Suppressor macrophage treated with lipopolysaccharide for 1 hour (primary cell): ENCODE measurements at places on chromosomes 3 and 15.

- DNase-seq = no peak
Measured at GRCh38 chr3:170889132-170889531, 19.1 kb upstream of the RPL22L1 start.

- DNase-seq = no peak
Measured at GRCh38 chr3:188747489-188747888, 424.3 kb upstream of the TPRG1 start.

GRCh38 chr15:85828874-85829273 is 34.1 kb upstream of the KLHL25 start:
- DNase-seq = no peak

DNA sequence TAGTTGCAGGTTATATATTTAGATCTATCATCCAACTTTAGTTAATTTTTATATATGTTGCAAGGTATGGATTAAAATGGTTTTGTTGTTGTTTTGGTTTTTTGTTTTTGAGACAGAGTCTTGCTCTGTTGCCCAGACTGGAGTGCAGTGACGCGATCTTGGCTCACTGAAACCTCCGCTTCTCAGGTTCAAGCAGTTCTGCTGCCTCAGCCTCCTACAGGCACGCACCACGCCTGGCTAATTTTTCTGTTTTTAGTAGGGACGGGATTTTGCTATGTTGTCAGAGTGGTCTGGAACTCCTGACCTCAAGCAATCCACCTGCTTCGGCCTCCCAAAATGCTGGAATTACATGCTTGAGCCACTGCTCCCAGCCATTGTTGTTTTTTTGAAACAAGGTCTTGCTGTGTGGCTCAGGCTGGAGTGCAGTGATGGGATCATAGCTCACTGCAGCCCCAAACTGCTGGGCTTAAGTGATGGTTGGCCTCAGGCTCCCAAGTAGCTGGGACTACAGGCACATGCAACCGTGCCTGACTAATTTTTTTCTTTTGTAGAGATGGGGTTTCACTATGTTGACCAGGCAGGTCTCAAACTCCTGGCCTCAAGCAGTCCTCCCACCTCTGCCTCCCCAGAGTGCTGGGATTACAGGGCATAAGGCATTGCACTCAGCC is 92.0 kb downstream of the ZNF609 start:
- DNase-seq = no peak

DNA sequence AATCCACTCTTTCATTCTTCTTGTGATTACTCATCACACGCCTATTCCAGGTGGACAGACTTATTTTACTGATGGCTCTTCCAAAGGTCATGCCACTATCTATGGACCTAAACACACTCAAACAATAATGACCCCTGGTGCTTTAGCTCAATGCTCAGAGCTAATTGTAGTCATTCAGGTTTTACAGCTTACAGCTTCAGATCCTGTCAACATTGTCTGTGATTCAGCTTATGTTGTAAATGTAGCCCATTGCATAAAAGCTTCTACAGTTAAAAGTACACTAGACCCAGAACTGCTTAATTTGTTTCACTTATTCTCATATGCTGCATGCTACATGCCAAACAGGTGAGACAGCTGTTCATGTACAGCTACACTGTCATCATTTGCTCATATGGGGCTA is 49.2 kb downstream of the LSM3 start:
- DNase-seq = no peak

DNA sequence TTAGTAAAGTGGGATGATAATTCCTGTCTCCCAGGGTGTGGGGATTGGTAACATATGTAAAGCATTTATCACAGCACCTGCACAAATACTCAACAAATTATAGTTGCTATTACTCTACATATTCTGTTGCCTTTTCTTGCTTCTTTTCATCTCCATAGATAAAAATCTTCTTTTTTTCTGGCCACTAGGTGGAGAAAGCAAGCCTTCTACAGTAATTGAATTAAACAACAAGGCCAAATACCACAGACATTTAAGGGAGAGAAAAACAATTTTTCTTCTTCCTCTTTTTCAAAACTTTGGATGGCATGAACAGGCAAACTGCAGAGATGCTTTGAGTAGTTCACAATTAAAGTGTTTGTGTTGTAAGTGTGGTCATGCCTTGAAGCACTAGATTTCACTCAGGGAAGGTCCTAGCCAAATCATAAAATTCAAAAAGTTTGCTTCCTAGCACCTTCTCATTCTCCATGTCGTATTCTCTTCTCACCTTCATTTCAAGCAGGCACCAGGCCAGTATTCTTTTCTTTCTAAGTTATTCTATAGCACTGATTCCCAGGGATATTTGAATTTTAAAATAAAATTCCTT is 493.4 kb upstream of the TGFBR2 start:
- peak; percentile 51 for DNase-seq

DNA sequence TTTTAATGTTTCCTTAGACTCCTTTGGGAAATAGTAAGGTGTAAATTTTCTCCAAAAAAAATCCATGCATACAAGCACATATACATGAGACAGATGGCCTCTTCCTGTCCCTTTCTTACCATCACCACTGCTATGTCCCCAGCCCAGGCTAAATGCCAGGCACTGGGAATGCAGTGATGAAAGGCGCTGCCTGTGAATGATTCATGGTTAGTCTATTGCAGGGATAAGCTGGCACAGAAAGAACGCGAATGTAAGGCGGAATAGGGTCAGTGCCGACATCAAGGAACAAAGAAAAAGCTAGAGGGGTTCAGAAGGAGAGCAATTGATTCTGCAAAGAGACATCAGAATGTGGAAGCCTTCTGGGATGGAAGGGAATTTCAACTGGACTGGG is 36.2 kb upstream of the CFAP161 start:
- no peak for DNase-seq

DNA sequence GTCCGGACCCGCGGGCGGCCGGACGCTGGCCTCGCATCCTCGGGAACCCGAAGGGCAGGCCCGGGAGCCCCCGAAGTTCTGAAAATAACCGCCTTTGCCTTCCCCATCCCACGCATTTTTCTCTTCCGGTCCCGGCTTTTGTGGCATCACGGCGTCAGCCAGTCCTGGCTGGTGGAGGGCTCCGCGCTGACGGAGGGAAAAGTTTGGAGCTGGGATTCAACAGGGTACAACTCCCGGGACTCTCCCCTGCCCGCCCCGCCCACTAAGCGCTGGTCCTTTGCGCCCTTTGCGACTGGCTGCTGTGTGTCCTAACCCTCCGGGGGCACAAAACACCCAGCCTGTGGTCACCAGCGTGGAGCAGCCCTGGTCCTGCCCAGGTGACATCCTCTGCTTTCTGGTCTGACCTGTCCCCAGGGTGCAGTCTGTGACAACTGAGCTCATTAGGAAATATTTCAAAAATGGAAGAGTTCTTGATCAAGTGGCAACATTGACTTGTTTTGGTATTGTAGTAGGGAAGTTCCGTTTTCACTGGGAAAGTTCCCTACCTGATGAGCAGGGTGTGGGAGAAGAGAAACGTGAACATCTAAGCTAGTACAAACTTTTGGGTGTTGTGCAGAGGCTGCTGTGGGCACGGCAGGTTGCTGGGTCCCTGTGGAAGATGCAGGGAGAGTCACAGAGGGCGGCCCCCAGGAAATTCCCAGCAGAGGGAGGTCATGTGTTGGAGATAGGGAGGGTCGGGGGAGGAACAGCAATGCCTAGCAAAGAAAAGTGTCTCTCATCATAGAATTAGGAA is 775 bp downstream of the ARNT2 start:
- DNase-seq = peak; percentile 60

- DNase-seq = peak; percentile 46
Measured at GRCh38 chr3:69092030-69092516, 7.3 kb downstream of the ARL6IP5 start.

DNA sequence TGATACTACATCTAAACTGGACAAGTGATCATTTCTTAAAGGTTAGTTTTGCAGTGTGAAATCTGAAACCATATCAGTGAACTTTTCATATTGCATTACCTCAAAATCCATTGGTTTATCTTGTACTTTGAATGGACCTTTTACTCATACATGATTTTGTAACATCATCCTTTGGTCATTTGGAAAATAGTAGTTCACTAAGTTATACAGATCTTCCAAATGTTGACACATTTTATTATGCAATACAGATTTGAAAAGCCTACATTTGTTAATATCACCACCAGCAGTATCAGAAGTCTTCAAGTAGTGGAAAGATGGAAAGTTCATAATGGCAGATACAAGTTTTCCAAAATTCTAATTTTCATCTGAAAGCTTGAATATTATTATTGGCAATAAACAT is 64.0 kb upstream of the CDV3 start:
- DNase-seq = peak; percentile 42

- DNase-seq = no peak
Measured at GRCh38 chr3:197258168-197258755, 40.1 kb downstream of the DLG1 start.

GRCh38 chr3:103810167-103810566 is 1375.4 kb downstream of the ZPLD1 start:
- no peak for DNase-seq

DNA sequence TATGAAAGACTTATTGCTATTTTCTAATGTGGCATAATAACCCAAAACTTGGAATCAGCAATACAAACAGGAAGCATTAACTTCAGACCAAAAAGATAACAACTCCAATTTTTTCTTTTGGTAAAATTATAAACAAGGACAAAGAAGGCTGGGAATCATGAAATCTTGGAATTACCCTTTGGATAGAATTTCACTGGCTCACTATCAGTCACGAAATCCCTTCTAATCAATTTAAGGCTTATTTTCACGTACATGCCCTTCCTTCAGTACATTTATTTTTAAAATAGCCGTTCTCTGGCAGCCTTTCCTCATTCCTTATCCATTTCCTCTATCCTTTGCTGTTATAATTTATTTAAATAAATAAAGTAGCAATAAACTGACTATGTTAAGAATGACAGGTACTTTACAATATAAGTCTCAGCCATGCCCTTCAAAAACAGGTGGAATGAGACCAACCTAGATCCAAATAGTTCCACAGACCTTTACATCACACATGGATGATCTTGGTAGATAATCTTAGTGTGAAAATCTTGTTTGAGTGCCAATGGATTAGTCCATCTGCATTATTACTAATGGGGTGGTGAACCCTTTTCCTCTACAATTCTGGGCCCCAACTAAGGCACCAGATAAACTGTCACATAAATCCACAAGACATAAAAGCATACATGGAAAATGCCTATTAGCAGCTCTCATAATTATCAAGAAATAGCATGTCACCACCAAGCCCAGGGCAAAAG is 38.9 kb downstream of the ABI3BP start:
- no peak for DNase-seq

DNA sequence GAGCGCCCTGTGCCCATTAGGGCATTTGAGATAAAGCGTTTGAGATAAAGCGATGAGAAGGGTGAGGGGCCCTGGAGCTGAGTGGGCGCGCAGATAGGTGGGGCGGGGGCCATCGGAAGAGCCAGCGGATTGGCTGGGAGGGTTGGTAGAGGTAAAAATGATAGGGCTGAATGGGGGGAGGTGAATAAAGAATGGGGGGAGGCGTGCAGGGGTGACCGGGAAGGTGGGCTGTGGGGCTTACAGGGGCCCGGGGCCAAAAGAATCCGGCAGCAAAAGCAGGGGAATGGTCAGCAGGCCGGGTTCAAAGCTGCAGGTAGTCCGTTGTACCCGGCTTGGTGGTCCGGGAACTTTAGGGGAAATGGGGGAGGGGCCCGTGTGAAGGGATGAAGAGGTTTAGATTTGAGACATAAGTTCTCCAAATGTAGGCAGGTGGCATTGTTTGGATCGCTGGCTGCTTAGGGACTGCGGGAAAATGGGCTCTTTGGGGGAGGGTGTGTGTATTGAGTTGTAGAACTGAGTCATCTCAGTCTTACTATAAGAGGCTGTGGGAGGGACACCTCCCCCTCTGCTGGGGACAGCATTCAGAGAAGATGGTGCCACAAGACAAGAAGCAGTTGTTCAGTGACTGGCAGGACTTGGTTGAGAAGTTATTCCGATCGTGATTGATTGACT is 610 bp downstream of the ARID3B start:
- peak; percentile 87 for DNase-seq

DNA sequence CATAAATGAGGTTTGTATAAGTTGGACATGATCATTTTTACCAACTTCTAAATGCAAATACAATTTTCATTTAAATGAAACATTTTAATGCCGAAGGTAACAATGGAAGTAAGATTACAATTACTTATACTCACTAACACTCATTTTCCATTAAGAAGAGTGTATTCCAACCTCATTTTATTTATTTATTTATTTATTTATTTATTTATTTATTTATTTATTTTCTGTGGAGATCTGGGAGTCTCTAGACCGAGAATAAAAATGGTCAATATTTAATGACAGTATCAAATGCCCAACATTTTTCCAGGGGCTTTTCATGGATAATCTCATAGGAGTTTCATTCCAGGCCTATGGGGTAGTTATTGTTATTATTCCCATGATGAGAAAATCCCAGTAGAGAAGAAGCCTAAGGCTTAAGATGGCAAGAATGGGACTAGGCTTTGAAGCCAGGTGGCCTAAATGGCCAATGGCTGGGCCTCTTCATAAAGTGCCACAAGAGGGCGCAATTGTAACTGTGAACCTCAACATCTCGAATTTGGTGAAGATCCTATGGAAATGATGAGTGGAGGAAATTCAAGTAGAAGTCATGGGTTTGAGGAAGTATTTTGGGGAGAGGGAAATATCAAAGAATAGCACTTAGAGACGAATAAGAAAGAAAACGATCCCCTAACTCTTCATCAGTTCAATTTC is 21.3 kb downstream of the VGLL3 start:
- DNase-seq = peak; percentile 66

DNA sequence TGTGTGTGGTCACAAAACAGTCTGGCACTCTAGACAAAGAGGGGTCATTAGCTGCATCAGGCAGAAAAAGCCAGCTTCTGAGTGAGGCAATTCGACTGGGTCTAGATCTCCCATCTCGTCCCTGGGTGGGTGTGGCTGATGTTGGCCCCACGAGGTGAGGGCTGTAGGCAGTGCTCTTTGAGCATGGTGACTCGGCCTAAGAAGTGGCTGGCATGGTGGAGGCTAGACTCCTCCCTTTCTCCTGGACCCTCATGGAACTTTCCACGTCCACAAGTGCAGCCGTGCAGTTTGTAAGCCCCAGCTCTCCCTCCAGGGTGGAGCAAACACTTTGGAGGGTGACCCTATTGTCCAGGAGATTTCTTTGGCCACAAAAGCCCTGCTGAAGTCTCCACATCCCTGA is 134.1 kb downstream of the OPA1 start:
- DNase-seq = no peak

DNA sequence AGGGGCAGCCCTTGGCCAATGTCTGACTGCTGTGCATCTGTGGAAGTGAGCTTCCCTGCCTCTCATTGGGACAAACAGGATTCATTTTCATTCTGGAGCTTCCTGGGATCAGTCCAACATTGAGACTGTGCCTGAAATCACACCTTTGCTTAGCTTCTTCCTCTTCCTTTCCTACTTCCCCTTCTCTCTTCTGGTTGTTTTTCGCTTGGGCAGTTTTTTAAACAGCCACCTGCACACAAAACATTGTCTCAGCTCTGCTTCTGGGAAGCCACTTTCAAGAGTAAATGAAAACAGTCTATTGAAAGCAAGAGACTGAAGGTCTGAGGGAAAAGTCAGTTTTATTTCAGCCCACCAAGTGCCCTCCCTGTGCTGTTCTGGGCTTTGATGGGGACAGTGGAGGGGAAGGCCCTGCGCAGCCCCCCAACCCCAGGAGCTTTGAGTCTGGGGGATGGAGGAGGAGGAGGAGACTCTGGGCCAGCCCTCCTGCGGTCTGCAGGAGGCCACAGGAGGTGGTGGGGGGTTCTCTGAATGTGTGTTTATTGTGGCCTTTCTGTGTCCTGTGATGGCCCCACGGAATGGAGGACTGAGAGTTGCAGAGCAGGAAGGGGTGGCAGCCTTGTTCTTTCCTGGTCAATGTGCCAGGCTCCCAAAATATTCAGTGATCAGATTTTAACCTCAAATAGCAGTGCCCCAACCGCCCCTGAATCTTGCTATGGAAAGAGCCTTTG is 7.8 kb upstream of the ISLR2 start:
- DNase-seq = no peak
